ENCODE measurements at places on chromosomes 7 and 10. TPM values are rescaled to one million over a fixed set of nuclear protein-coding genes. Genes with fewer than 3 reads are reported as not detected.

The CALML5 gene
- not detected for total RNA-seq

The IKZF1 gene
- 41.4 TPM for total RNA-seq

The RHBDD2 gene
- 68.6 TPM for total RNA-seq

The PCLO gene
- total RNA-seq: 5.3 TPM

The C10orf62 gene
- not detected for total RNA-seq
